ENCODE measurements at places on chromosomes 11 and 22. TPM values are rescaled to one million over a fixed set of nuclear protein-coding genes. Genes with fewer than 3 reads are reported as not detected.

The C11orf97 gene
- 14.7 TPM for total RNA-seq

The HTR3A gene
- total RNA-seq: not detected

The TNNT3 gene
- 13.1 TPM for total RNA-seq

The KCNE3 gene
- total RNA-seq: 14.3 TPM

The ARHGAP8 gene
- total RNA-seq: 13.8 TPM

The ASPHD2 gene
- 1.1 TPM for total RNA-seq

The APOA5 gene
- not detected for total RNA-seq

The C11orf52 gene
- total RNA-seq: 7.1 TPM

The SAA4 gene
- total RNA-seq: not detected

The CST6 gene
- total RNA-seq: 12.6 TPM

The CTSW gene
- total RNA-seq: 20.3 TPM

- no peaks in the 10 kb centered on the region for H3K27me3 ChIP-seq
- no peak overlapping the region for H3K4me3 ChIP-seq
- no peaks in the 10 kb centered on the region for H3K36me3 ChIP-seq
- H3K27ac ChIP-seq: no peak overlapping the region
Observed at GRCh38 chr11:67983951-67984350, 19.9 kb downstream of the UNC93B1 start.

DNA sequence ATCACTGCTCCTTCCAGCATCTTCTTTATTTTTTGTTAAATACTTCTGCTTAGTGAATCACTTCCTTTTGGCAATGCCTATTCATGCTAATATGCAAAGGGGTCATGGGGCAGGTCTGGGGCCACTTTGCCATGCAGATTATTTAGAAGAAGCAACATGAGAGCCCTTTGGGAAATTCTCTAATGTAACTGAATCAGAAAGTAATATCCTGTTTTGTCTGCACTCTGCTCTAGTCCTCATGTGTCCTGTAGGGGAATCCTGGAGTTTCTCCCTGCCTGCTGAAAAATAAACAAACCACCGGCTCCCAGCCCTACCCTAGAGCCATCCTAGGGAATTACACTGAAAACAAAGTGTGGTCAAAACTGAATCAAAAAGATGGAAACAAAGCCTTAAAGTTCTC, 176.5 kb upstream of the POU2AF2 start:
- H3K36me3 ChIP-seq: no peaks in the 10 kb centered on the region
- no peak overlapping the region for H3K27ac ChIP-seq
- DNase-seq: no peak
- H3K4me3 ChIP-seq: no peak overlapping the region

GRCh38 chr22:20423008-20423905, 14.4 kb downstream of the SCARF2 start:
- peaks cover 3% of the 10 kb centered on the region for H3K36me3 ChIP-seq
- peaks cover 14% of the 10 kb centered on the region for H3K27me3 ChIP-seq
- H3K27ac ChIP-seq: no peak overlapping the region
- peaks cover 4% of the 10 kb centered on the region for H3K4me1 ChIP-seq

GRCh38 chr11:15569305-15570025, 454.7 kb downstream of the INSC start:
- no peaks in the 10 kb centered on the region for H3K27me3 ChIP-seq
- no peaks in the 10 kb centered on the region for H3K36me3 ChIP-seq
- H3K4me1 ChIP-seq: peaks cover 3% of the 10 kb centered on the region
- no peak for DNase-seq
- H3K4me3 ChIP-seq: no peak overlapping the region
- no peak overlapping the region for H3K27ac ChIP-seq

- no peaks in the 10 kb centered on the region for H3K4me1 ChIP-seq
- H3K27ac ChIP-seq: no peak overlapping the region
- H3K4me3 ChIP-seq: no peak overlapping the region
- no peak for DNase-seq
Observed at GRCh38 chr11:104410336-104410735, 246.4 kb upstream of the PDGFD start.

GRCh38 chr11:9076661-9077060, 14.7 kb downstream of the SCUBE2 start:
- H3K36me3 ChIP-seq: no peaks in the 10 kb centered on the region
- H3K4me3 ChIP-seq: no peak overlapping the region
- H3K4me1 ChIP-seq: no peaks in the 10 kb centered on the region
- no peak for DNase-seq
- no peaks in the 10 kb centered on the region for H3K27me3 ChIP-seq
- no peak overlapping the region for H3K27ac ChIP-seq

GRCh38 chr11:120223793-120224192, 13.0 kb downstream of the OAF start:
- H3K4me3 ChIP-seq: no peak overlapping the region
- H3K36me3 ChIP-seq: no peaks in the 10 kb centered on the region
- peaks cover 10% of the 10 kb centered on the region for H3K4me1 ChIP-seq

DNA sequence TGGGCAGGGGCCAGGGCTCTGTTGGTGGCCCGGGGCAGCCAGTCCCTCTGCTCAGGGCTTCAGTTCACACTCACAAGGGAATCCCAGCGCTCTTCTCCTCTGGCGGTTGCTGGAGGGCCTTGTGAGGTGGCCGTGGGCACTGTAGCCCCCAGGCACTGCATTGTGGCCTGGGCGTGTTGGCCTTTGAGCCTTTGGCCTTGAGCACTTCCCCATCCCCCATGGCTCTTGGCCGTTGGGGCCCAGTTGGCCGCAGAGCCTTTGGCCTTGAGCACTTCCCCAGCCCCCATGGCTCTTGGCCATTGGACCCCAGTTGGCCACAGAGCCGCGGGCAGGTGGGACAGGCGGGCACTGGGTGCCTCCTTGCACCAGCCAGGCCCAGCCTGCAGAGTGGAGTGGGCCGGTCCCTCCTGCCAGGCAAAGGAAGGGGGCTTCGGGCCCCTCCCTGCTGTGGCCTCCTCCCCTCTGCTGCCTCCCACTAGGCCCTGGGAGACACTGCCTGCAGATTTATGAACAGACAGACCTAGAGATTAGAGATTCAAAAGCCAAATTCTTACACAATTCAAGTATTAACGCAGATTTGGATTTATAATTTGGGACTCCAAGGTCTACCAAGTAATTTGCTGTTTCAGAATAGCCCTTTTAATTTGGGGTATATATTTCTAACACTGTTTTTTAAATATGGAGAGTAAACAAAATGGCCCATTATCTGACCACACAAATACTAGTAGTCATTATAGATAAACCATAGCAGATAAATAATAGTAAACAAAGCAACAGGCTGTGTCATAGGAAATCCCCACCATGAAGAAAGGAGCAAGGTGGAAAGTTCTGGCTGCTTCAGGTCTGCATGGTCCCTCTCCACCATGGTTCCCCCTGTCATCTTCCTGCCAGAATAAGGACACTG, 18.2 kb upstream of the TXNRD2 start:
- no peak for DNase-seq
- H3K27ac ChIP-seq: peak overlapping the region; percentile 46
- H3K4me3 ChIP-seq: peak overlapping the region; percentile 11
- H3K27me3 ChIP-seq: no peaks in the 10 kb centered on the region
- H3K4me1 ChIP-seq: peaks cover 48% of the 10 kb centered on the region
- H3K36me3 ChIP-seq: peaks cover 8% of the 10 kb centered on the region

DNA sequence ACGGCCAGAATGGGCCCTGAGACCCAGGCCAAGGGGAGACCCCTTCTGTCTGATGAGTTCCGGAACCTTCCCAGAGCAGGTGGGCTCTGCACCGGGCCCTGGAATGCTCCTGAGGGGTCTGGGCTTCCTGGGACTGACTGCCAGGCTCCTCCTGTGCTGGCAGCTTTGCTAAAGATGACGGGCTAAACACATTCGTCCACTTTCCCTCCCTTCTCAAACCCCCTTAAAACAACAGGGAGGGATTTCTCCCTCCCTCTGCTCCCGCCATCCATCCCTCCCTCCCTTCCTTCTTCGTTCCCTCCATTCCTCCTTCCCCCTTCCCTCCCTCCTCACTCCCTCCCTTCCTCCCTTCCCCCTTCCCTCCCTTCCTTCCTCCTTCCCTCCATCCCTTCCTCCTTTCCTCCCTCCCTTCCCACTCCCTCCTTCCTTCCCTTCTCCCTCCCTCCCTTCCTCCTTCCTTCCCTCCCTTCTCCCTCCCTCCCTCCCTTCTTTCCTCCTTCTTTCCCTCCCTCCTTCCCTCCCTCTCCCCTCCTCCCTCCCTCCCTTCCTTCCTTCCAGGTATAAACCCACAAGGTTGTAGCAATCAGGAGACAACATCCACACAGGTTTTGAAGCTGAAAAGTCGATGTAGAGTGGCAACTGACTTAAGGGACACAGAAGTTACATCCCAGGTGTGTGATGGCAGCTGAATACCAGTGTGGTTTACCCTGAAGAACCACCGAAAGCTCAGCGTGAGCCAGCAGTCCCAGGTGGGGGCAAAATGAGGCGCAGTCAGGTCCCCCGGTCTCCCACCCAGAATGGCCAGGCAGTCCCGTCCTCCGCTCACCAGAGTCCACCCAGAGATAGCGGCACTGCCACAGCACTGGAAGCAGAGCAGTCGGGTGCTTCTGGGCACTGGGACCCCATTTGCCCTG, 18.8 kb upstream of the MGAT3 start:
- no peaks in the 10 kb centered on the region for H3K27me3 ChIP-seq
- peak overlapping the region; percentile 36 for H3K27ac ChIP-seq
- peaks cover 6% of the 10 kb centered on the region for H3K36me3 ChIP-seq
- H3K4me3 ChIP-seq: no peak overlapping the region

DNA sequence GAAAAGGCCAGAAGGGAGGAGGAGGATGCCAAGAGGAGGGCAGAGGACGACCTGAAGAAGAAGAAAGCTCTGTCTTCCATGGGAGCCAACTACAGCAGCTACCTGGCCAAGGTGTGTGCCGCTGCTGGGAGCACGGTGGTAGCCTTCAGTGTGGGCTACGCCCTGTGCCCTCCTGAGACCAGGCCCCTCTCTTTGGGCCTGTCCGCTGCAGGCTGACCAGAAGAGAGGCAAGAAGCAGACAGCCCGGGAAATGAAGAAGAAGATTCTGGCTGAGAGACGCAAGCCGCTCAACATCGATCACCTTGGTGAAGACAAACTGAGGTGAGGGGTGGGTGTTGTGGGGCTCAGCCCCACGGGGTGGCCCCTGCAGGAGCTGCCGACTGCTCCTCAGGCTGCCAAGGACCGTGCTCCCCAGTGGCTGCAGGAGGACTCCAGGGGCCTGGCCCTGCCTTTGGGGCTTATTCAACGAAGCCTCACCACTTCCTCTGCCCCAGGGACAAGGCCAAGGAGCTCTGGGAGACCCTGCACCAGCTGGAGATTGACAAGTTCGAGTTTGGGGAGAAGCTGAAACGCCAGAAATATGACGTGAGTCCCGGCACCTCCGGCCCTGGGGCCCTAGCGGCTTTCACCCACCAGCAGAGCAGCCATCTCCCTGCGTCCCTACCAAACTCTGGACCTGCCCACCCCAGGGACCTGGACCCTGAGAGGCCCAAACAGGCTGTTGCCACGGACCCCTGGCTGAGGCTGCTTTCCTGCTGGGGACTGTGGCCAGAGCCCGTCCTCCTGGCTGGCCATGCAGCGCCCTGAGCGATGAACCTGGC, 12.6 kb upstream of the MRPL23 start:
- no peaks in the 10 kb centered on the region for H3K4me1 ChIP-seq
- peak; percentile 64 for DNase-seq
- no peaks in the 10 kb centered on the region for H3K27me3 ChIP-seq
- no peaks in the 10 kb centered on the region for H3K36me3 ChIP-seq

DNA sequence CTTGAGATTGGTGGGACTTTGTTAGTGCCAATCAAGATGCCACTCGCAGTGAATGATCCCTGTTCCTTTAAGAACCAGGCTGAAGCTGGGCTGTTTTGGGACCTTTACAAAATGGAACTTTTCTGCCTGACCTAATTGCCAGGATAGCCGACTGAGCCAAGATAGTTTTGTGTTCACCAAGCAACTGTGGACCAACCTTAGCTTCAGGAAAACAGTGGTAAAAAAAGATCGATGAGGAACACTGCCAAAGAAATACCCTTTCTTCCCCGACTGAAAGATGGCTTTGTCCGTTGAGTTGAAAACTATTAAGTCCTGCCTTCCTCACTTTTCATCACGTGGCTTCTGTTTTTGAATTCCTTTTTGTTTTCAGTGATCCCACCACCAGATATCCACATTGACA, 157.9 kb upstream of the SORL1-AS1 start:
- H3K27me3 ChIP-seq: no peaks in the 10 kb centered on the region
- DNase-seq: no peak
- no peak overlapping the region for H3K27ac ChIP-seq
- H3K4me3 ChIP-seq: no peak overlapping the region
- H3K4me1 ChIP-seq: no peaks in the 10 kb centered on the region
- H3K36me3 ChIP-seq: peaks cover 8% of the 10 kb centered on the region

- H3K27ac ChIP-seq: no peak overlapping the region
- H3K27me3 ChIP-seq: no peaks in the 10 kb centered on the region
- H3K36me3 ChIP-seq: no peaks in the 10 kb centered on the region
- no peak for DNase-seq
- H3K4me1 ChIP-seq: peaks cover 12% of the 10 kb centered on the region
Observed at GRCh38 chr22:45585946-45586540, 83.4 kb downstream of the FBLN1 start.

DNA sequence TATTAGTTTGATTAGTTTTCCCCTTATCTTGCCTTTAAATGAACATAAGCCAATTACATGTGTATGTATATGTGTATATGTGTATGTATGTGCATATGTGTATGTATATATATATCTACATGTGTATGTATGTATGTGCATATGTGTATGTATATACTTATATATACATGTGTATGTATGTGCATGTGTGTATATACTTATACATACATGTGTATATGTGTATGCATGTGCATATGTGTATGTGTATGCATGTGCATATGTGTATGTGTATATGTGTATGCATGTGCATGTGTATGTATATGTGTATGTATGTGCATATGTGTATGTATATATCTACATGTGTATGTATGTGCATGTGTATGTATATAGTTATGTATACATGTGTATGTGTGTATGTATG, 65.5 kb upstream of the CCT8L2 start:
- H3K36me3 ChIP-seq: no peaks in the 10 kb centered on the region
- DNase-seq: no peak
- H3K27me3 ChIP-seq: no peaks in the 10 kb centered on the region

DNA sequence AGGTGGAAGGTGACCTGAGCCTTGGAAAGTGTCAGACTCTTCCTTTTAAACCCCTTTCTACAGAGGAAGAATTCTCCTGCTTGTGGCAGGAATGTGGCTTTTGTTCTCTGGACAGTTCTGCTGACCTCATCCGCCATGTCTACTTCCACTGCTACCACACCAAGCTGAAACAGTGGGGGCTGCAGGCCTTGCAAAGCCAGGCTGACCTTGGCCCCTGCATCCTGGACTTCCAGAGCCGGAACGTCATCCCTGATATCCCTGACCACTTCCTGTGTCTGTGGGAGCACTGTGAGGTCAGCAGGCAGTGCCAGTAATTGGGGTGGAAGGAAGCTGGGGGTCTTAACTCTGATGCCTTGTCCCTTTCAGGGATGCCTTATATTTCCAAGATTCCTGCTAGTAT, 9.3 kb downstream of the HINFP start:
- H3K36me3 ChIP-seq: peaks cover 58% of the 10 kb centered on the region
- H3K4me3 ChIP-seq: no peak overlapping the region
- H3K27me3 ChIP-seq: no peaks in the 10 kb centered on the region
- H3K27ac ChIP-seq: no peak overlapping the region
- H3K4me1 ChIP-seq: no peaks in the 10 kb centered on the region

GRCh38 chr11:95243673-95244072, 12.7 kb upstream of the SESN3 start:
- no peak for DNase-seq
- no peaks in the 10 kb centered on the region for H3K27me3 ChIP-seq
- H3K36me3 ChIP-seq: no peaks in the 10 kb centered on the region
- H3K4me3 ChIP-seq: no peak overlapping the region
- H3K4me1 ChIP-seq: no peaks in the 10 kb centered on the region
- H3K27ac ChIP-seq: no peak overlapping the region

All from upper lobe of left lung (tissue), 6 donors.